Hematopoietic multipotent progenitor cell (in vitro differentiated cells): ENCODE measurements at places on chromosomes 2 and 18. TPM values are rescaled to one million over a fixed set of nuclear protein-coding genes. Genes with fewer than 3 reads are reported as not detected.

GRCh38 chr2:21008014-21008789, 35.7 kb downstream of the APOB start:
- no peak for DNase-seq

GRCh38 chr2:168793596-168793995, 8.8 kb upstream of the NOSTRIN start:
- no peak for DNase-seq

GRCh38 chr18:35695803-35696202, 114.3 kb downstream of the GALNT1 start:
- DNase-seq = no peak

GRCh38 chr2:129765678-129766351, 213.7 kb upstream of the RAB6C start:
- DNase-seq = no peak

DNA sequence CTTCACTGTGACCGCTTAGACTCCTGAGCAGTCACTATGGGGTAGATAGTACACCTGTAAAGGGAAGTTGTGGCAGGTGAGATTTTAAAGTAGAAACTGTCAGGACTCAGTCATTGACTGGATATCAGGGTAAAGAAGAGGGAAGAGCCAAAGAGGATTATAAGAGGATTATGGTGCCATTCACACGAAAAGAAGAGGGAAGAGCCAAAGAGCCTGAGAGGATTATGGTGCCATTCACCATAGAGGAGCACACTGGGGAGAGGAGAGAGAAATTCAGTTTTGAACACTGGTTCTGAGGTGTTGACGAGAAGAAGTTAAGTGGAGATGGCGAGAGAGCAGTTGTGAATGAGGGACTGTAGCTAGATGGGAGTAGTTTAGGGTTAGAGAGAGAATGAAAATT, 16.9 kb upstream of the KCNJ13 start:
- no peak for DNase-seq

GRCh38 chr2:151673016-151673415, 61.3 kb downstream of the NEB start:
- DNase-seq = no peak

- no peak for DNase-seq
Measured at GRCh38 chr18:63189041-63189440, 130.5 kb downstream of the BCL2 start.

DNA sequence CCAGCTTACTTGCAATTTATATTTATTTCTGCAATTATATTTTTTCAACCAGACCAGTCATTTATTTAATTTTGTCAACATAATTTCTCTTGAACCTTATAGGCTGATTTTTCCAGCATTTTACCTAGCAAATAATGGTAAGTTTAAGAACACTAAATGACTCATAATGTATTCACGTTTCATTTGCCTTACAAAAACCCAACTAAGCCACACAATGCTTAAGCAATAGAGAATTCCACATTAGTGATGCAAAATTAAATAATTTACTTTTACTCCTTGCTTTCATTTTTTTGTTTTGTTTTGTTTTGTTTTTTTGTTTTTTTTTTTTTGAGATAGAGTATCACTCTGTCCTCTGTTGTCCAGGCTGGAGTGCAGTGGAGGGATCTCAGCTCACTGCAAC, 110.4 kb upstream of the VRK2 start:
- DNase-seq = no peak

Gene GALNT13
- under 0.01 TPM for total RNA-seq

Gene ASAP2
- total RNA-seq = 4.3 TPM

Gene RAD51AP2
- total RNA-seq = not detected

Gene FAM110C
- under 0.01 TPM for total RNA-seq

Gene EPHA4
- total RNA-seq = 0.27 TPM

Gene TEX44
- total RNA-seq = not detected
